HepG2 (cell line): ENCODE measurements at places on chromosomes 11 and 22.

GRCh38 chr22:40411506-40411861 is 41.1 kb downstream of the SGSM3 start:
- no peak for DNase-seq

- peak; percentile 37 for DNase-seq
Measured at GRCh38 chr11:10623797-10624761, 55.6 kb upstream of the LYVE1 start.

GRCh38 chr11:133828871-133829270 is 16.4 kb downstream of the SPATA19 start:
- DNase-seq = no peak

- DNase-seq = no peak
Measured at GRCh38 chr11:31805037-31805628, 6.0 kb downstream of the PAX6 start.

DNA sequence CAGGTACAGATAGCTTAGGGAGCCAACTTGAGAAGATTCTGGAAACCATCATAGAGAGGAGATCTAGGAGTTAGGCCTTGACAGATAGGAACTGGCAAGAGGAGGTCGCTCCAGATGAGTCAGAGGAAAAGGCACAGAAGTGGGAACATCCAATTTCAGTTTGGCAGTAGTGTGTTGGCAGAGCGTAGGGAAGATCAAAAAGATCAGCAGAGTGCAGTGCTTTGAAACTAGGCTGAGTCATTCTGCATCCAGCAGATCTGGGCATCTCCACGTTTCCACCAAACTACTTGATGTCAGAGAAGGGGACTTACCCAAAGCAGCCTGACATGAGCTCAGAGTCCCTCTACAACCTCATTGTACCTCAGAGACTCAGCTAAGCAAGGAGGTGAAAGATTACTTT is 58.5 kb downstream of the GAB4 start:
- DNase-seq = no peak

DNA sequence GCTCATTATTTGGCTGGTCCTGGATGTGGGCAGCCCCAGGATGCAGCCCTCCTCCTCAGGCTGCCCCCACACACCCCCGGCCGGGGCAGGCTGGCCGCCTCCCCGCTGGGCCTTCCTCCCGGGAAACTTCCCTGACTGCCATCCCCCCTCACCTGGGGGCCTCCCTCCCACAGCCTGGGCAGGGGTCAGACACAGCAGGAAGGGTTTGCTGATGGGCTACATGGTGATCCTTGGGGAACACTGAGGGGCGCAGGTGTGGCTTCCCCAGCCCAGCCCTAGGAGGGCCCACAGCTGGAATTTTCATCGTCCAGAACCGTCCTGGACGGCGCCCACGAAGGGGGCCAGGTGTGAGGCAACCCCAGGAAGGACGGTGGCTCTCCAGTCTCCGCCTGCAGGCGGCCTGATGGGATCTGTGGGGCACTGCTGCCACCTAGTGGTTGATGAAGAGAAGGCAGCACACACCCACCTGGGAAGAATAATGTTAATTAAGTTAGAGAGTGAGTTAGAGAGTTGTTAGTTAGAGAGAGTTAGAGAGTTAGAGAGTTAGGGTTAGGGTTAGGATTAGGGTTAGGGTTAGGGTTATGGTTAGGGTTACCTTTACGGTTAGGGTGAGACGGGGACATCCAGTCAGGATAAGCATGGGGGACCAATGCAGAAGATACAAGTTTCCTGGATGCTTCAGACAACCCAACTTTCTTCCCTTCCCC is 75.9 kb upstream of the PRR5 start:
- DNase-seq = peak; percentile 51

DNA sequence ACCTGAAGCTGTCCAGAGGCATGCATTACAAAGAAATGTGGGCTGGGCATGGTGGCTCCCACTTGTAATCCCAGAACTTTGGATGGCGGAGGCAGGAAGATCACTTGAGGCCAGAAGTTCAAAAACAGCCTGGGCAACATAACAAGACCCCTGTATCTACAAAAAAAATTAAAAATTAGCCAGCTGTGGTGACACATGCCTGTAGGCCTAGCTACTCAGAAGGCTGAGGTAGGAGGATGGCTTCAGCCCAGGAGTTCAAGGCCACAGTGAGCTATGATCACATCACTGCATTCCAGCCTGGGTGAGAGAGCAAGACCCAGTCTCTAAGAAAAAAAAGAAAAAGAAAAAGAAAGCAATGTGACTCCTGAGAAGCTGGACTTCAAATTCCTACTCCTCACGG is 138.5 kb upstream of the HSD17B12 start:
- DNase-seq = peak; percentile 76

GRCh38 chr11:32916994-32917393 is 24.4 kb downstream of the QSER1 start:
- DNase-seq = no peak

GRCh38 chr11:23948851-23949250 is 548.0 kb upstream of the LUZP2 start:
- no peak for DNase-seq

GRCh38 chr11:108115500-108116140 is 5.7 kb upstream of the ACAT1 start:
- no peak for DNase-seq

DNA sequence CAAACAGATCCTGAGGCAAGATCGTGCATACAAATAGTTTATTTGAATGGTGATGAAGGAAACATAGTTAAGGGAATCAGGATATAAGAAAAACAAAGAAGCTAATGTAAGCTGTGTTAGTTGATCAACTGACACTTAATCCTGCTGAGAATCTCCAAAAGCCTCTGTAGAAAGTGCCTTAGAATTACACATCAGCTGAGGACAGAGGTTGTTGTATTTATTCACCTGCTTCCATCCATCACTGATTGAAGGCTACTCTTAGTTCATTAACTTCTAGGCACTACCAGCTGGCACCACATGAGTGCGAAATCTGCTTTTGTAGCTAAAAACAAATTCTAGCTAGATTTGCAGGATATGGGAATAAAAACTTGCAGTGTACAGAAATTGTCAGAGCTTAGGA is 1082.0 kb upstream of the CNTN5 start:
- DNase-seq = no peak

DNA sequence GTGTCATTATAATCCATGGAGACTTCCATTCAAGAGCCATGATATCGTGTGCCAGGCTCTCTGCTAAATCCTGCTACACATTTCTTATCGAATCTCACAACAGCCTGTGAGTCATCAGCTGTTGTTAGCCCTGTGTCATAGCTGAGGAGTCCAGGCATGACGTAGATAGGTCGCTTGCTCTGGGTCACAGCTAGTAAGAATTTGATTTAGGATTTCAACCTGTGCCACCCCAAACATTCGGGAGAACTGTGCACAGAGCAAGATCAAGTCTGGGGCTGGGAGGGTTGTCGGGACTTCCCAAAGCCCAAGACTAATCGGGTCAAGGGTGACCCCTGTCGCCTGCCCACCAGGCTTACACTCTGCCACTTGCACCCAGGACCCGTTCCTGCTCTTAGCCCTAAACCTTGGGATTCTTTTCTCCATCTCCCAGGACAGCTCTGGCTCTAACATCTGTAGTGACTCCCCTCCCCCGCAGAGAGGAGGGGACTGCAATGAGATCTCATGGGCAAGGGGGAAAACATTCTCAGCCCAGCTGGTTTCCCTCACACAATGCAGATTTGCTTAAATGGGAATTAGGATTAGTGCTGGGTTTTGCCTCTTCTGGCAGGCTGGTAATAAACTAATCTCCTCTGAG is 34.3 kb downstream of the TSPAN18 start:
- DNase-seq = no peak

DNA sequence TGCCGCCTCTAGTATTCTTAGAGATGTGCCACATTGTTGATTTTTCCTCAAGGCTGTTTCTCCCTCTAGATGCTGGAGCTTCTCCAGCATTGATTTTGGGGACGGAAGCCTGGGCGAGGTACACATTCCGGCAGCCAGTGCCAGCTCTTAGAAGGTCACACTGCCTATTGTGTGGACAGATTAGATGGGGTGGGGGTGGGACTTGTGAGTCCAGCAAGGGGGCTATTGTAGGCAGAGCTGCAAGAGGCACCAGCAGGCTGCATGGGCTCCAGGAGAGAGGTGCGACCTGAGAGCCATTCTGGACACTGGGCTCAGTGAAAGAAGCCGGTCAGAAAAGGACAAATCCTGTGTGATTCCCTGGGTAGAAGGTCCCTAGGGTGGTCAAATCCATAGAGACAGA is 12.4 kb downstream of the C11orf21 start:
- no peak for DNase-seq

- no peak for DNase-seq
Measured at GRCh38 chr11:134904103-134904790, 492.2 kb upstream of the B3GAT1 start.

- DNase-seq = no peak
Measured at GRCh38 chr22:29260031-29260560, 7.7 kb downstream of the RHBDD3 start.

- DNase-seq = no peak
Measured at GRCh38 chr11:126662035-126662790, 306.7 kb downstream of the ST3GAL4 start.

GRCh38 chr22:17831501-17832251 is 57.4 kb upstream of the BID start:
- DNase-seq = no peak

DNA sequence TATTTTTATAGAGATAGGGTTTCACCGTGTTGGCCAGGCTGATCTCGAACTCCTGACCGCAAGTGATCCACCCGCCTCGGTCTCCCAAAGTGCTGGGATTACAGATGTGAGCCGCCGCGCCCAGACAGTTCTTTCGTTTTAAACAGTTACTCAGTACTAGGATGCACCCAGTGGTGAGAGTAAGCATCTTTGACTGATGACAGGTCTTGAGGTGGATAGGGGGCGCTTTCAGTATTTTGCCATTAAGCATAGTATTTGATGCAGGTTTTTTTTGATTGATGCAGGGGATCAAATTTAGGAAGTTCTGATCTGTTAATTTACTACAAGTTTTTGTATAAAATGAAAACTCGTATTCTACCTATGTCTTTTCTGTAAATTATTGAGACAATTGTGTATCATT is 13.2 kb upstream of the TRIM34 start:
- no peak for DNase-seq

DNA sequence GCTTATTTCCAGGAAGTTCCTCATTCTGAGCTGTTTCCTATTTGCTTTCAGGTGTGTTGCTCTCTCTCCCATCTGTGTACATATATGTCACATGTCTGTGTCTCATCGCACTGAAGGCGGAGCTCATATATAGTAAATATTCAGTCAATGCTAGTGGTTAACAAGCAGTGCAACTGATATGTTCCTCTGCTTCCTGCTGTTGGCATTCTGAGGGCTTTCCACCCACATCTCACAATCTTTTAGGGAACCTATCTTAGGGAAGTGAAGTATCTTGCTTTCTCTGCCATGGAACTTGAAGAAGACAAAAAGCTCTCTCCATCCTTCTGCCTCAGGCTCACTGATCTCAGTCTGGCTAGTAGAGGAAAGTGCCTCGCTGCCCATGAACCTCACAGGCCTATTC is 139.8 kb downstream of the TTC17 start:
- no peak for DNase-seq

GRCh38 chr11:118148240-118148639 is 4.4 kb downstream of the SCN4B start:
- peak; percentile 7 for DNase-seq

DNA sequence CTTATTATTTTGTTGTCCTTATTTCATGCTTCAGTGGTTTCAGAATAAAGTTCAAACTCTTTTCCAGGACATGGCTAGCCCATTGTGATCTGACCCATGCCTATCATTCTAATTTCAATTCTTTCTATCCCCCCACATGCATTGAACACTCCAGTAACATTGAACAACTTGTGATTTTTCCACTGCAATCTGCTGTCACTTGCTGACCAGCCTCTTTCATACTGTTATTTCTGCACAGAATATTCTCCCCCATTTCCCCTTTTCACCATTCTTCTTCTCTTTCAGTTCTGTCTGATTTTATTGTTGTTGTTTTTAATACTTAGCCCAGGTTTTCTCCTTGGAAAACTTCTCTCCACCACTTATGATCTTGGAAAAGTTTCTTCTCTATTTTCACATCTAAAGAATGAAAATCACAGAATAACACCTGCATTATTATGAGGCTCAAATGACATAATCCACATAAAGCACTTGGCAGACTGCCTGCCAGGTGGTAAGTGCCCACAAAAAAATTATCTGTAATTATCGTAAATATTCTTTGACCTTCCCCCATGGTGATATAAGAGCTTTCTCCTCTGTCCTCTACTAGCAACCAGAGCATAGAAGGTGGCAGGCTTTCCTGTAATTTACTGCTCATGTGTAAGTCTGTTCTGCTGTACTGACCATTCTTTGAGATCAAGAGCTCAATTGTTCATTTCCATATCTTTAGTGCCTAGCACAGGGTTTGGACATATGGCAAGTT is 51.9 kb upstream of the EED start:
- no peak for DNase-seq

GRCh38 chr11:79960461-79960860 is 519.6 kb upstream of the TENM4 start:
- DNase-seq = no peak

DNA sequence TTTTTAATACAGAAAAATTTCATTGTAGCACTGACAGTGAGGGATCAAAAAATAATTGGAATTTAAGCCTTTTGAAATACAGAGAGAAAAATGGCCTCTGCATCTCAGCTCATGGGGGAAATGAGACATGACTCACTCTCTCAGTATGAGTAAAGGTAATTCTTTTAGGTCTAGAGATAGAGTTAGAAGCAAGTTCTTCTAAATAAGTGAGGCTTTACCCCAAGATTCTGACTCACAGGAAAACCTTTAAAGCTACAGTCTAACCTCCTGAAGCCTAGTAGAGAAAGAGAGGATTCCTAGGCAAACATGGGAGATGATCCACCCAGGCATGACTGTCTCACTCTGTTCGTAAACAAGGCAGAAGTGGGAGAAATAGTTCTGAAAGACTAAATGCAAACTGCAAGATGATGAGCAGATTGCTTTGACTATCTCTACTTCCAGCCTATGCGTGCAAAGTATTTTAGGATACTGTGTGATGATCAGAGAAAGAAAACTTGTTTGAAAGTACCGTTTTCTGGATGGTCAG is 1003.3 kb upstream of the CCDC90B start:
- no peak for DNase-seq

GRCh38 chr11:97691061-97691460 is 1301.2 kb downstream of the JRKL start:
- DNase-seq = no peak

GRCh38 chr22:43126501-43127165 is 16.1 kb downstream of the BIK start:
- DNase-seq = peak; percentile 65

GRCh38 chr11:72430741-72431570 is 3.4 kb downstream of the CLPB start:
- DNase-seq = peak; percentile 66

GRCh38 chr11:57513452-57513795 is 2.1 kb downstream of the SLC43A1 start:
- DNase-seq = no peak

DNA sequence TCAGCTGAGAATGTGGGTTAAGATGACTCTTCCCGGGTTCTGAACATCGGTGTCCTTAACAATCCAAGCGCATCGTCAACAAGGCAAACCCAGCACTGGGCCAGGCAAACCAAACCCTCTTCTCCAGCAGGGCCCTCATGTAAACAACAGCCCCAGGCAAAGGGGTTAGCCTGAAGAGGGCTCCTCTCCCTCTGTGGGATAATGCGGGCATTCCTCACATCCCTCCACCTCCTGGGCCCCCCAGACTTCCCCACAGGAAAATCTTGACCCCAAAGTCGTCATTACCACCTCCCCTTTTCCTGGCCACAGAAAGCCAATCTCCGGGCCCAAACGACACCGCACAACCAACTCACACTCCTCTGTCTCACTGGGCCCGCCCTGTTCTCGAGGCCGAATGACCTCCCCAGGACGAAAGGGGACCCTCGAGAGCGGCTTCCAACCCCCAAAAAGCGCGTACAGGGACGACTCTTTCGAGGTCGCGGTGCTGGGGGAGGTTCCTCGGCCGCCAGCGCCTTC is 566 bp downstream of the DDB1 start:
- DNase-seq = peak; percentile 52
